CD4-positive, alpha-beta memory T cell (primary cell): ENCODE measurements at places on chromosomes 12 and 14. TPM values are rescaled to one million over a fixed set of nuclear protein-coding genes. Genes with fewer than 3 reads are reported as not detected.

- no peak for DNase-seq
Measured at GRCh38 chr12:56014205-56014604, 6.6 kb upstream of the IKZF4 start.

- DNase-seq = no peak
Measured at GRCh38 chr14:88227693-88228092, 95.4 kb downstream of the KCNK10 start.

The CEBPE gene
- 0.69 TPM for total RNA-seq

The PELI2 gene
- total RNA-seq = 13.6 TPM

- DNase-seq = no peak
Measured at GRCh38 chr14:61420326-61420725, 98.9 kb downstream of the PRKCH start.

GRCh38 chr14:22071006-22071405 is 397.4 kb upstream of the OR4E1 start:
- peak; percentile 66 for DNase-seq

The ZDHHC22 gene
- not detected for total RNA-seq

The LMNTD1 gene
- total RNA-seq = not detected

The TM9SF1 gene
- total RNA-seq = 26.3 TPM

GRCh38 chr12:91639327-91639726 is 456.7 kb upstream of the DCN start:
- no peak for DNase-seq

The POTEM gene
- total RNA-seq = not detected

DNA sequence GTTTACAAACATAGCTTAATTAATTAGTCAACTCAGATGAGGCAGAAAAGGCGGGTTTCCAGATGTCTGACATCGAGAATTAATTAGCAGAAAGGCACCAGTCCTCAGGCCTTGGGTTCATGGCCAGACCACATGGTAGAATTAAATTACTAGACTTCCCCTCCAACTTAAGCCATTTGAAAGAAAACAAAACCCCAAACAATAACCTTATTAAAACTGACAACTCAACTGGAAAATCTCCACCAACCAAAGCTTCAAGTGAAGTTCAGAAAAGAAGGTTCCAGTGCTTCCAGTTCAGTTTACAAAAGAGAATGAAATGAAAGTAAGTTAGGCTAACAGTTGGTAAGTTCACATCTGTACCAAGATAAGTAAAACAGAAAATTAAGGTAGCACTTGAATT is 349.5 kb downstream of the GRIN2B start:
- no peak for DNase-seq

The CD163 gene
- 5.9 TPM for total RNA-seq

- no peak for DNase-seq
Measured at GRCh38 chr12:1811948-1812291, 8.4 kb upstream of the LRTM2 start.

DNA sequence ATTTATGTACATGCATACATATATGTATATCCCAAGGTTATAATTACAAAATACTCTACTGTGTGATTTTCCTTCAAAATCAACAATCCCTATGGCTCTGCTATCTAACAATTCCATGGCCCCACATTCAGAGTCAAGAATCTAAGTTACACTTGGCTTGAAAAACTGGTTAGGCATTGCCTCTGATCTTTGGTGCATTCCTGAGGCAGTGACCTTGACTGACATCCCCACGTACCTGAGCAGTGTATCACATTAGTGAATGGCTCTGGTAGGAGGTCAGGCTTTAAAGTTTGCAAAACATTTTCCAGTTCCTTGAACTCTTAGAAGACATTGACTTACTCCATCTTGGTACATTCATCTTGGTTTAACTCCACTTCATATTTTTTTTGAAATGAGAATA is 8.5 kb upstream of the STON2 start:
- DNase-seq = no peak

DNA sequence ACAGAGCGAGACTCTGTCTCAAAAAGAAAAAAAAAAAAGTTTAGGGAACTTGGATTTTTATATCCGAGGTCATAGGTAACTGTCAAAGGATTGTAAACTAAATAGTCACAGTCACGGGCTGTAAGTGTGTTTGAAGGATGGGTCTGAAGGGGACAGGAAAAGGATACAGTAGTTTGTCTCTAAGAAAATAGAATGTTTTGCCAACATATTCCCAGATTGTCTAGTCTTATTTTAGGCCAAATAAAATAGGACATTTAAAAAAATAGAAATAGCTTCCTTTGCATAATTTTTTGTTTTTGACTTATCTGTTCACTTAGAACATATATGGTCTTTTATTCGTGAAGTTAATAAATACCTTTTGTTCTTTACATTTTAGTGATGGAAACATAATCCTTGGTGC is 24.2 kb upstream of the REP15 start:
- no peak for DNase-seq

The PUS7L gene
- total RNA-seq = 25.6 TPM

- no peak for DNase-seq
Measured at GRCh38 chr12:54232790-54233189, 44.0 kb upstream of the SMUG1 start.

The C12orf76 gene
- total RNA-seq = 26.4 TPM

DNA sequence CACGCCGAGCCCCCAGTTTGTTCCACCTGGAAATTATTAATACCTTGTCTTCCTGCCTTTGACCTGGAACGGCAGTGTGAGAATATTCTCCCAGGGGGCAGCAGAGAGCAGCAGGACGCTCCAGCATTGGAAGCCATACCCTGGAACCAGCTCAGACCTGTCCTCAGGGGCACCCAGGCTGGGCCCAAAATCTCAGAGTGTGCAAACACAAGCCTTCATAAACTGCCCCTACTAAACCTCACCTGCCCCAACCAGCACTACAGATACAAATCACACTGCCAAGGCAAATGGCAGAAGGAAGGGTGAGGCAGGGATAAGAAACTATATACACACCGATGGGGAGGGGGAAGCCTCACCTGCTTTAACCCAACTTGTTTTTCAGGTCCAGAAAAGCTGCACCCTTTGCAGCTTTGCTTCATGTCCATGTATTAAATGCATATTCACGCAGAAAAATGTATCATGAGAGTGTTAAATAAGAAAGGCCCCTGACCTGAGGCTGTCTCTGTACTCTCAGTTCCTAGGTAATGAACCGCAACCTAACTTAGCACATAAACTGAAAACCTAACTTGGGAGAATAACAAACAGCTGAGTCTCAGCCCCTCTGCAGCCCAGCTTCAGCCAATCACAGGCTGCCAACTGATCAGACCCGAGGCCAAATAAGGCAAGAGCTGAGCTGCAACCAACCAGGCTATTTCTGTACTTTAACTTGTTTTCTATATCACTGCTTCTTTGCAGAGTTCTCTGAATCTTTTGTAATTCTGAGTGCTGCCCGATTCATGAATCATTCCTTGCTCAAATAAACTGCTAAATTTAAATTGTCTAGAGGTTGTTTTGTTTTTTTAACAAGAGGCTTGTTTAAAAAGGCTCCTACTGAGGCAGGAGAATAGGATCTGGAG is 130.1 kb downstream of the SPTSSA start:
- peak; percentile 40 for DNase-seq

DNA sequence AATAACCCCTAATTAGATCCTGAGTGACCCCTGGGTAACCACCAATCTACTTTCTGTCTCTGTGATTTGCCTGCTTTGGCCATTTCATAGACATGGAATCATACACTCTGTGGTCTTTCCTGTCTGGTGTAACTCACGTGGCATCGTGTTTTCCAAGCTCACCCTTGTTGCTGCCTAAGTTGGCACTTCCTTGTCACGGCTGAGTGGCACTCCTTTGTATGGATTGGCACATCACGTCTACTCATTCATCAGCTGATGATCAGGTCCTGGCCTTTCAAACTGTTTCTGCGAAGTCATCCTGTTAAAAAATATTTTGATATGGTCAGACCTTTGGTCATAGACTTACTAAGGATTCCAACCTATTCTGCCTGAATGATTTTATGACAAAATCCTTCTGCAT is 87.7 kb downstream of the GLT1D1 start:
- no peak for DNase-seq

GRCh38 chr14:35287431-35288013 is 4.7 kb upstream of the PSMA6 start:
- no peak for DNase-seq

DNA sequence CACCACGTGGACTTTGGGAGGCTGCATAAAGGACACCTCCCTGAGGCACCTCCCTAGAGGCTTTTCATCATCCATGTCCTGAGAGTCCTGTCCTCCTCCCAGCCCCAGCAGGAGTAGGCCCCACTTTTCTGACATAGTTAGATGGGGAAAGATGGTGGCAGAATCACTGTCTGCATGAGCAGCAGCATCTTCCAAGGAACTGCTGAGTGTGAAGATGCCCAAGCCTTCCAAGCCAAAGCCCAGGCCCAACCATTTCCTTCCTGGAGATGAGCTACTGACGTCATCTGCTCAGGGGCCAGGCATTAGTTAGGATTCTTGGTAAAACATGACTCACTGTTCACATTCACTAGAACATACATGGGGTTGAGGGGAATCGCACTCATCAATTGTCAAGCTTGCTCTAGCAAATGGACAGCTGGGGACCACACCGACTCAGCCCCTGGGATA is 37.3 kb downstream of the VDR start:
- no peak for DNase-seq

DNA sequence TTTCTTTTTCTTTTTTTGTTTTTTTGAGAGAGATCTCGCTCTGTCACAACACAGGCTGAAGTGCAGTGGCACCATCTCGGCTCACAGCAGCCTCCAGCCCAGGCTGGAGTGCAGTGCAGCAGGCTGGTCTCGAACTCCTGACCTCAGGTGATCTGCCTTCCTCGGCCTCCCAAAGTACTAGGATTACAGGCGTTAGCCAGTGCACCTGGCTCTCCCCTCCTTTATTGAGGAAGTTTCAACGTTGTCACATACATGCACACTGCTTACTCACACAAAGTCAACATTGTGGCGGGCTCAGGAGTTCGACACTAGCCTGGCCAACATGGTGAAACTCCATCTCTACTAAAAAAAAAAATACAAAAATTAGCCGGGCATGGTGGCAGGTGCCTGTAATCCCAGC is 32.0 kb downstream of the EAPP start:
- DNase-seq = no peak

The UNC119B gene
- total RNA-seq = 28.7 TPM

The KRT85 gene
- total RNA-seq = not detected

The IL23A gene
- 34.4 TPM for total RNA-seq

DNA sequence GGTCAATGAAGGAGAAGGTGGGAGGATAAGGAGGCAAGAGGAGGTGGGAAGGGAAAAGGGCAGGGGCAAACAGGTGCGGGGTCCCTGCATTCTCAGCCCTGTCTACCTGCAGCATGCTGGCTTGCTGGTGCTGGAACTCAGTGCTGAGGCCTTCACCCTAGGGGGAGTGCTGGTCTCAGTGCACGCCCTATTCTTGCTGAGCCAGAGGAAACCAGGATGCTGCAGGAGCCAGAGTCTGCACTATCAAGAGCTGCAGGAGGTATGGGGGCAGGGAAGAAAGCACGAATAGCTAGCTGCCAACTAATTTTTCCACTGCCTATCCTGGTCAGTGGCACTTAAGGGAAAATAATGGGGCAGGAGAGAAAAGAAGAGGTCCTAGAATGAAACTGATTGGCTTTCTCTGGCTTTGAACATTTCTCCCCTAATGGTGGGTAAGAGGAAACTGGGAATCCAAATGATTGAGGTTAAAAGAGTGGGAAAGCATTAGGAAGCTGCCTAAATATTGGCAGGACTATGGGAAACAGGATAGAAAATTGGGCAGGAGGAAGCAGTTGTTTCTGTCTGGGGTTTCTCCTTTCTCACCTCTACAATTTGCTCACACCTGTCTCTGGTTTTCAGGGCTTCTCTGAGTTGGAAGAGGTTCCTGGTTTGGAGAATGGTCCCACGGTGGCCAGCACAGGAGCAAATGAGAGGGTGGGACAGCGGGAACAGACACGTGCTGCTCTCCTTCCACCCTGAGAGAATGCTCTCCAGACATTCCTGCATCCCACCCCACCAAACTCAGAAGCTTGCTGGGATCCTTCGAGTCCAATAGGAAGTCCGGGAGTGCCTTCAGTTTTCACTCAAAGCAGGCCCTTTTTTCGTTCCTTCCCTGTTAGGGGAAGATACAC is 1.9 kb downstream of the TMEM253 start:
- DNase-seq = no peak
